Activated T-cell treated with anti-CD3 and anti-CD28 coated beads, Interleukin-2, amount 50 U/mL, for 48 hours (primary cell): ENCODE measurements at places on chromosomes 3 and 15.

DNA sequence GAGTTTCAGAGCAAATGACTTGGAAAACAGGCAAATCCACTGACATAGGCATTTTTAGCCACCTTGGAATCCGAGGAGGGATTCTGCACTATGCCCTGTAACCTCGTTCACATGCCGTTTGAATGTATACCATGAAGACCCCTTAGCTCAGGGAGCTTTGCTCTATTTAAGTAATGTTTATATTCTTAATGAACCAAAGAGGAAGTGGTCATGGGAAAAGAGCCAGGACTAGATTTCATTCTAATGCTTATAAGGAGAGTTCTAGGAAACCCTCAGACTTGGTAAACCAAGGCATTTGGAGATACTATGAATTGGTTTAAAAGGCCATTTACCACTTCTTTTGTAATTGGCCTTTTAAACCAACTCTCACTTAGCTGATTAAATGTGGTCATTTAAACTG is 178.9 kb downstream of the IGF1R start:
- no peak for DNase-seq

GRCh38 chr15:73986055-73986775 is 5.9 kb downstream of the STOML1 start:
- DNase-seq, result no peak

- no peak for DNase-seq
Observed at GRCh38 chr3:136544532-136544931, 207.6 kb downstream of the STAG1 start.

- no peak for DNase-seq
Observed at GRCh38 chr3:156668073-156668763, 6.2 kb upstream of the TIPARP start.

GRCh38 chr3:95911767-95912166 is 902.6 kb upstream of the EPHA6 start:
- DNase-seq, result no peak

DNA sequence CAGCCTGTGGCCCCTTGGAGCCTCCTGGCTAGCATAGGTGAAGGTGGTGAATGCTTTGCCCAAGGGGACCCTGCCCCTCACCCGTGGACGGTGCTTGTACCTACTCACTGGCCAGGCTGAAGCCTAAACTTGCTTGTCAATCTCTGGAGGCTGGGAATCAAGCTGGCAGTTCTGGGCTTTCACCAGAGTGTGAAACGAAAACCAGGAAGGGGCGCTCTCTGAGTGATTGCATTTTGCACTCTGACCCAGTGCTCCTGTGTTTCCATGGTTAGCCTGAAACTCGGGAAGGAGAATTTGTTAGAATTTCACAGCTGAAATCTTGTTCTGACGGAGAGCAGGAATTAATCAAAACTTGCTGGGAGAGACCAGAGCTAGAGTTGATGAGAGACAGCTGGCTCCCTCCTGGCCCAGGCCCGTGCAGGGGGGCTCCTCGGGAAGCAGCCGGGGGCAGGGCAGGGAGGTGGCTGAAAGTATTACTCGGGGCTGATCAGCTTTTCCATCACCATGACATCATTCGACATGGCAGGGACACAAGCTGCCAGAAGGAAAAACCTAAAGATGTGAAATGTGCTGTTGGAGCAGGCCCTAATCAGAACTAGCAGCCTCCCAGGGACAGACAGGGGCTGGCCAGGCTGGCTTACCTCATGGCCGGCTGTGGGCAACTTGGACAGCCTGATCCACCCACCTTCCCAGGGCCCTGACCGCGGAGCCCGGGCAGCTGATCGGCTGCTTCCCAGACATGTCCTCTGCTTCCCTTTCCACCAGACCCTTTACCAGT is 323.6 kb upstream of the CTDSPL start:
- DNase-seq, result no peak

DNA sequence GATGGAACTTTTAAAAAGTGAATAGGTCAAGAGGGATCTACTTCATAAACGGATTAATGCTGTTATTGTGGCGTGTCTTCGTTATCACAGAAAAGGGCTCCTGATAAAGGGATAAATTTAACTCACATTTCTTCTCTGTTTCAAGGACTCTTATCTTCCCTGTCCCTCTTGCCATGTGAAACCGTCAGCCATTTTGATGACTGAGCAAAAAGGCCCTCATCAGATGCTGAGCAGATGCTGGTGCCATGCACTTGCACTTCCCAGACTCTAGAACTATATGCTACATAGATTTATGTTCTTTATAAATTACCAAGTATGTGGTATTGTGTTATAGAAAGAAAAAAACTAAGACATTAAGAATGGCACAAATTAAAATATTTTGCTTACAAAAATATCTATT is 1011.8 kb upstream of the GBE1 start:
- DNase-seq, result no peak

DNA sequence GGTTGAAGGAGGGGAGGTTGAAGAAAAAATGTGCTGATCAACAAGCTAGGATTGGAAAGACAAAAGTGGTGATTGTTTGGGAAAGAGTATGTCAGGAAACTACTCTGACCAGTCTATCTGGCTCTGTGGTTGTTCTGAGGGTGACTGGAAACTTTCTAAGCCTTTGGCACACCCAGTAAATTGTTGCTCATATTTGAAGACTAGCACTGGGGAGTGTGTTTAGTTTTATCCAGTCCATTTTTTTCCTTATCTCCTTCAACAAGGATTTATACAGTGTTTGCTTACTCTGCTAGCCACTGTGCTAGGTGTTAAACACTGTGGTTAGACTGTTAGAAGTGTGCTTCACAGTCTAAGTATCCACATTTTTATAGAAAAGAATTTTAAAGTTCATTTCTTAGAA is 28.8 kb downstream of the PPM1L start:
- DNase-seq, result no peak

- DNase-seq, result peak; percentile 57
Observed at GRCh38 chr3:87997298-87997697, 61.5 kb downstream of the CGGBP1 start.

- no peak for DNase-seq
Observed at GRCh38 chr15:98953968-98954367, 53.6 kb downstream of the PGPEP1L start.

DNA sequence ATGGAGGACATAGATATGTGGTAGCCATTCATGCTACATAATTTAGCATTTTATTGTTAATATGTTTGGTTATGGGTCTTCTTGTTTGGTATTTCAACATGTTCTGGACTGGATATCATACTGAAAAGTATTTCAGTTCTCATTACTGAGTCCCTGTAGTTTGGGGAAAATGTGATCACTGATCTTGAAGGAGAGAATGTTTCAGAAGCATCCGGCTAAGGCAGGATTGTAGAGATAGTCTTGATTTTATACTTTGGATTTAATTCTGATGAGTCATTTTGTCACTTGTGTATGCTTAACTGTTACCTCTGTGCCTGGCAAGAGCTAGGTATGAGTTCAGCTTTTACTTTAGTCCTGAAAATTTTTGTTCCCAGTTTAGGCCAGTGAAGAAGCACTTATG is 7.1 kb downstream of the CHD2 start:
- no peak for DNase-seq

GRCh38 chr3:135440233-135440632 is 525.3 kb upstream of the PPP2R3A start:
- no peak for DNase-seq

GRCh38 chr3:133384331-133385027 is 15.4 kb upstream of the BFSP2 start:
- DNase-seq, result peak; percentile 60

- DNase-seq, result no peak
Observed at GRCh38 chr3:180116203-180116602, 79.5 kb upstream of the PEX5L start.

GRCh38 chr3:126524429-126524988 is 554 bp downstream of the CHST13 start:
- peak; percentile 29 for DNase-seq

DNA sequence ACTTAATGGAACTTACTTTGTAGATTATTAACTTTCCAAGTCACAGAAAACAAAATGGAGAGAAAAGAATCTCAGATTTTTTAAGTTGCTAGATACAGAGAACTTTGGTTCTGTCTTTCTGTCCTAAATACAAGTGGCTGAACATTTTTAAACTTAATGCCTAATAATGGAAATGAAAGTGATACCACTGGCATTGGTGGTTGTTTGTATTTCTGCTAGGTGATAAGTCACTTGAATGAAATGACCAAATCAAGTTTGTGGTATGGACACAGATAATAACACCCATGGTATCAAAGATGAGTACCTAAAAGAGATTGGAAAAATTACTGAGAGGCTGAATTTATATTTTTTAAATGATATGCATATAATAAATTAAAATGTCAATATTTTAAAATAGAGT is 502.1 kb downstream of the CNTN6 start:
- no peak for DNase-seq
